ENCODE measurements at places on chromosomes 12 and 14. TPM values are rescaled to one million over a fixed set of nuclear protein-coding genes. Genes with fewer than 3 reads are reported as not detected.

The SLCO1B1 gene
- 0.81 TPM for total RNA-seq

The KLRF1 gene
- total RNA-seq = not detected

The DIO2 gene
- total RNA-seq = 40.5 TPM

The CLEC9A gene
- total RNA-seq = not detected

The PLEKHH1 gene
- 5.0 TPM for total RNA-seq

The RTL1 gene
- not detected for total RNA-seq

The MIP gene
- total RNA-seq = not detected

The PTPRO gene
- not detected for total RNA-seq

The SVOP gene
- not detected for total RNA-seq

The KLRG1 gene
- not detected for total RNA-seq

The SLCO1A2 gene
- 4.8 TPM for total RNA-seq

The KCNJ8 gene
- total RNA-seq = not detected
